ENCODE measurements at places on chromosomes 5 and 9.

- DNase-seq = no peak
Observed at GRCh38 chr5:148499452-148499851, 115.7 kb downstream of the FBXO38 start.

DNA sequence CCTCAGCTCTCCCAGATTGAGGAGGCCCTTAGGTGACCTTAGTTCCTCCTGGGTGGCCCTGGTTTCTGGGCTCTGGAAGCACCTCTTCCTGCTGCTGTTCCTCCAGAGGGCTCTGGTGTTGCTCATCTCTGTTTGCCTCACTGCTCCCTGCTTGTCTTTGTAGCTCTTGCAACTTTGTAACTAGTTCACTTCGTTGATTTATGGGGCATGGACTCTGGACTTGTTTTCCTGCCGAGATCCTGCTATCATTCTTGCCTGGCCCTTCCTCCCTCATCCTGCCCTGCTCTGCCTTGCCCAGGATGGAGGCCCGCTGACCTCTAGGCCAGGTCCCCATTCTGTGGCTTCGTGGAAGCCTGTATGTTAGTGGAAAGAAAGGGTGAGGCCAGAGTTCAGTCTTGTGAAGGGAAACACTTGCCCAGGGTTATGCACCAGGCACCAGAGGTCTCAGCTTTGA lies 169.3 kb downstream of the MACROH2A1 start:
- no peak for DNase-seq

DNA sequence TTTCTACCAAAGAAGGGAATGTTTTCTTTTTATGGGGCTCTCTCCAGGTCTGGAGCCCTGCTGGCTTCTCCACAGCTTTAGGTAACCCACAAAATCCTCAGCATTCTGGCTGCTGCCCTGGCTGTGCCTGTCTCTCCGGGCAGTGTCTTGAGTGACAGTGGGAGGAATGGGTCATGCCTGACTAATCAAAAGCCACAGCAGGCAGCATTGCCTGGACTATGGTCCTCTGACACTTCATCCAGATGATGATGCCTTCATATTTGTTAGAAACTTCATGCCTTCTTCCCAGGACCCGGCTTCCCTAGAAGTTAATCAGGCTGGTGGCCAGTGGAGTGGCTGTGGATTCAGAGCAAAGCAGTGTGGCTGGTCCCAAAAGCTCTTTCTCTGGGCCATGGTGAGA lies 32.2 kb upstream of the TGFBI start:
- DNase-seq = no peak

- no peak for DNase-seq
Observed at GRCh38 chr5:142007237-142007544, 5.6 kb downstream of the GNPDA1 start.

GRCh38 chr9:108056084-108056804 lies 566.7 kb upstream of the KLF4 start:
- no peak for DNase-seq

- peak; percentile 91 for DNase-seq
Observed at GRCh38 chr5:160923936-160924710, 72.1 kb upstream of the ATP10B start.

Measured in NCI-H82 (cell line).